Endothelial cell (in vitro differentiated cells): ENCODE measurements at places on chromosomes 1 and 21.

GRCh38 chr1:209896346-209896745 lies 41.7 kb upstream of the SYT14 start:
- DNase-seq: no peak

DNA sequence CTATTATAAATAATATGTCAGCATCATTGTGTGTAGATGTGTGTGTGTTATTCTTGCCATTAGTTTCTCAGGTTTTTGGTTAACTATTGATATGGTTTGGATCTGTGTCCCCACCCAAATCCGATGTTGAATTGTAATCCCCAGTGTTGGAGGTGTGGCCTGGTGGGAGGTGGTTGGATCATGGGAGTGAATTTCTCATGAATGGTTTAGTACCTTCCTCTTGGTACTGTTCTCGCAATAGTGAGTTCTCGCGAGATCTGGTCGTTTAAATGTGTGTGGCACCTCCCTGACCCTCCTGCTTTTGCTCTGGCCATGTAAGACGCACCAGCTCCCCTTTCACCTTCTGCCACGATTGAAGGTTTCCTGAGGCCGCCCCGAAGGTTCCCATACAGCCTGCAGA lies 9.6 kb upstream of the POFUT2 start:
- DNase-seq: no peak

DNA sequence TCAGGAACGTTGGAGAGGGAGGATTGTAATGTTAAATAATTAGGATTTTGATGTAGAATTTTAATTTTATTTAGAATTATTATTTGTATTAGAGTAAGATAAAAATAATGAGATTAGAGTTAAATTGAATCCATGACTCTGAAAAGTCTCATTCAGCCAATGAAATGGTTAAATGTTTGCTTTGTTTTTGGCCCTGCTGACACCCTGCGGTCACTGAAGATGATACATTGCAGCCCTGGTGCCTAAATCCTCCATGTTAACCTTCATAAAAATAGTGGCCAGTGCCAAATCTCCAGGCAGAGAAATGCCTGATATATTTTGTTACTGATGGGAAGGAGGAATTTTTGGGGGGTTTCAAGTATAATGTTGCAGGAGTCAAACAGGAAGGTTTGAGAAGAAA lies 27.3 kb upstream of the RLF start:
- DNase-seq: no peak

DNA sequence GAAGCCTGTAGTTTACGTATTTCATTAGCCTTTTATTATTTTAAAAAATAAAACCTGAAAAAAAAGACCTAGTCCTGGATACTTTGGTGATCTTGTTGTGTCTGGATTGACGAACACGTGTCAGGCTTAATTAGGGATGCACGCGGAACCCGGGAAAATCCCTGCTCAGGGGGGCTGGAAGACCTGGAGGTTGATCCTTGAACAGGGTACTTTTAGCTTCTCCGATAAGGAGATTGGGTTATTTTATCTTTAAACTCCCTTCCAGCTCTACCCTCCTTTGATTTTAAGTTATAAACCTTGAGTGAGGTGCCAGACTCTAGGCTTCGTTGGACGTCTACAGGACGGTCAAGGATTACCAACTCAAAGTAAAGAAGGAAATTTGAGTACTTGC lies 552 bp upstream of the ZNF691 start:
- DNase-seq: no peak

DNA sequence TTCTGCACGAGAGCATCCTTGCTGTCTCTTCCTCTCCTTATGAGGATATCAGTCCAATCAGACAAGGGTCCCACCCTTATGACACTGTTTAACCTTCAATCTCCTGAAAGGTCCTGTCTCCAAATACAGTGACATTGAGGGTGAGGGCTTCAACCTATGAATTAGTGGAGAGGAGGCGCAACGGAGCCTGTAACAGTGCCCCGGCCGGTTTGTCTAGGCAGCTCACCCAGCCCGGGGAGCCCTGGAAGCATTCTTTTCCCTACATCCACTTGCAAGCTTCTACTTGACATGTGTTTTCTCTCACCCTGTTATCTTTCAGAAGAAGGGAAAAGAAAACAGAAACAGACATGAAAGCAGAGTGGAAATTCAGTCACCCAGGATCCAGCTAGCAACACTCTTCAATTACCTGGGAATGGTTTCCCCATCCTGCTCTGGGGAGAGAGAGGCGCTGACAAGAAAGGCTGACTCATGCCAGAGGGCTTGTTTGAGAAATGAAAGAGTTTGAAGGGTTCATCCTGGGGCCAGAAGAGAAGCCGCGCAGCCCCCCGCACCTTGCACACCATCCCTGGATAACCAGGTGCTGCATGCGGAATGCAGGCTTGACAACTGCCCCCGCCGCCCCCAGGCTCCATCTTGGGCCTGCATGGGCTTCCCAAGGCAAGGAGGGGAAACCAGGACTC lies 394.9 kb downstream of the NPHP4 start:
- no peak for DNase-seq

DNA sequence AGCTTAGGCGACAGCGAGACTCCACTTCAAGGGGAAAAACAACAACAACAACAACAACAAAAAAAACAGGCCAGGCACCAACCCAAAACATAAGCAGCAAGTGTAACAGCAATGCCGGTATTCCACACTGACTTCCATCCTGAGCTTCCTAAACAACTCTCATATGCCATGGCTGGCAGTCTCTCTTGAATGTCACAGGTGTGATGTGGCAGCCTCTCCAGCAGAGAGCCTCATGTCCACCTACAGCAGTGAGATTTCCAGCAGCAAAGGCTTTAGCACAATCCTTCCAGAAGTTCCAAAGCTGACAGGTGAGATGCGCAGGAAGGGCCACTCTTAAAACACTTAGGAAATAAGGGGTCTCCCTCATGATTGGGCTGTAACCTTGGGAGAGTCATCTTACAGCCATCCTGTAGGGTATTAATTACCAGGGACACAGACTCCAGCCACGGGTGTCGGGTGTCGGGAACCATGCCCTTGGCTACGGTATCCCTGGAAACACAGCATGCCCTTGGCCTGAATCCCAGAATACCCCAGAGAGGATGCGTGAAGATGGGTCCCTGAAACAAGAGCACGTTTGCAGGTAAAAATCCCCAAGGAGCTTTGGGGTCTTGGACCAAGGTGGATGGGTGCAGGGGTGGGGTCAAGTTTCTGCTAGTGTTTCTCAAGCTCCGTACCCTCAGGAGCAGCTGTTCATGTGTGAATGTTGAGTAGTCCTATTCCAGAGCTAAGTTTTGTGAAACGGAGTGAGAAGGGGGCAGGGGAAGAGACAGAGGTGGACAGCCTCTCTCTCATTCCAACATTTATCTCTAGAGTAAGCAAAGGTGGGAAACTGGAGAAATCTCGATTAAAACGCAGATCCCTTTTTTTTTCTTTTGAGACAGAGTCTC lies 31.4 kb downstream of the CLSTN1 start:
- no peak for DNase-seq

- no peak for DNase-seq
These were observed 68.2 kb downstream of the SIM2 start for GRCh38 chr21:36767096-36767495.

- no peak for DNase-seq
These were observed 12.3 kb downstream of the ATP2B4 start for GRCh38 chr1:203638950-203639349.

DNA sequence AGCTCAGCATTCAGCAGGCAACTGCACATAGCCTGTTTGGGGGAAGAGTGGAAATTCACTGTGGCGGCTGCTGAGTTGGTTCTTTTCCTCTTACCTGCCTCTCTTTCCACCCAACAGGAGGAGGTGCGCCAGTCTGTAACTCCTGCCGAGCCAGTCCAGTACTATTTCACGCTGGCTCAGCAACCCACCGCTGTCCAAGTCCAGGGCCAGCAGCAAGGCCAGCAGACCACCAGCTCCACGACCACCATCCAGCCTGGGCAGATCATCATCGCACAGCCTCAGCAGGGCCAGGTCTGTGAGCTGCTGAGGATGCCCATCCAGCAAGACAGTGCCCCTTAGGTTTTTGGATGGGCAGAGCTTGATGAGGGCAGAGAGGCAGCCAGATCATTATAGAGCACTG lies 25.6 kb upstream of the KCNQ4 start:
- no peak for DNase-seq

- DNase-seq: no peak
These were observed 34.5 kb upstream of the SYNC start for GRCh38 chr1:32736812-32737791.

- DNase-seq: no peak
These were observed 6.7 kb upstream of the NADK start for GRCh38 chr1:1784933-1785332.

DNA sequence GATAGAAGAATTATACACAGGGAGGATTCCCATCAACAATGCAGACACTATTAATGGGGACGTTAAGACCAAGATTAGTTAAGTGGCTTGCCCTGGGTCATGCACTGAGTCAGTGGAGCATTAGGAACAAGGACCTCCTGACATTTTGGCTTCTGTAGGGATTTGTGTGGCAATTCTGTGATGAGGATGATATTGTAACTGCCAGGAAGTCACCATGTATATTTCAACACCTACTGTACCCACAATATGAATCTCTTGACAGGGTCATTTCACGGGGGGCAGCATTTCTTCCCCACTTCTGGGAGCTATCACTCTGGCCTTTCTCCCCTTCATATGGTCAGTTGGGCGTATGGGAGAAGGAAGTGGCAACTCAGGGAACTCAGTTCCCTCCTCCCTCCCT lies 134.9 kb downstream of the RUNX1 start:
- no peak for DNase-seq

DNA sequence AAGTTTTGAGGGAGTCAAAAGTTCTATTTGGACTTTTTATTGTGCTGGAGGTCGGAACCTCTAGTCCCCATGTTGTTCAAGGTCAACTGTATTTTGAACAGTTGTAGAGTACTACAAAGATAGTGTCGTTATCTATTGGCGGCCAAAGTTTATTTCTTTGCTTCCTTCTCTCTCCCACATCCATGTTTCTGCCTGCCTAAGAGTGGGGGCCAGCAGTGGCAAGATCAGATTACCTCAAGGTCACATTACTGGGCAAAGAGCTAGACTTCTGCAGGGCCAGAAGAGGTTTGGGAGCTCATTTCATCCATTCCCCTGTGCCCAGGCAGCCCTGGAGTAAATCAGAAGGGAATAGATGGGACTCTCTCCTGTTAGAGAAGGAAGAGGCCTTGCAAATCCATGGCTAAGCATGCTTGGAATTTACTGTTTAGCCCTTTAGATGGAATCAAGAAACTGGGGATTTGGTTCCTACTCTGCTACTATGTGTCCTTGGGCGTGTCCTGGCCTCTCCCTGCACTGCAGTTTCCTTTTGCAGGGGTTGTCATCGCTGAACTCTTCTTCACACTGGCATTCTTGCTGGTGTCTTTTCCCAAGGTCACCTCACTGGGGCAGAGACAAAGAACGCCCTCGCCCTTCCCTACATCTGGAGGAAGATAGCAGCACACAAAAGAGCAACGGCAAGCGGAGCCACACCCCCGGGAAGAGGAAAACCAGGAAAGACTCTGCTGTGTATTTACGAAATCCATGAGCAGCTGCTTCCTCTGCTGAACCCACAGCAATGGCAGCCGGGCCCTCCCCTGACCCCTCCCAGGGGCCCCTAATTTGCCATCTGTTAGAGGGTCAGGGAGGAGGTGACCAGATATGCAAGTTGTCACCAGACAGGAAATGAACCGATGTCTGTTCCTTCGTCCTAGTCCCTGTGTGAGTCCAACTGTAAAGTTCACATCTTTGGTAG lies 73.3 kb downstream of the PLPP3 start:
- peak; percentile 33 for DNase-seq

GRCh38 chr21:46347791-46348381 lies 23.9 kb downstream of the PCNT start:
- DNase-seq: no peak

DNA sequence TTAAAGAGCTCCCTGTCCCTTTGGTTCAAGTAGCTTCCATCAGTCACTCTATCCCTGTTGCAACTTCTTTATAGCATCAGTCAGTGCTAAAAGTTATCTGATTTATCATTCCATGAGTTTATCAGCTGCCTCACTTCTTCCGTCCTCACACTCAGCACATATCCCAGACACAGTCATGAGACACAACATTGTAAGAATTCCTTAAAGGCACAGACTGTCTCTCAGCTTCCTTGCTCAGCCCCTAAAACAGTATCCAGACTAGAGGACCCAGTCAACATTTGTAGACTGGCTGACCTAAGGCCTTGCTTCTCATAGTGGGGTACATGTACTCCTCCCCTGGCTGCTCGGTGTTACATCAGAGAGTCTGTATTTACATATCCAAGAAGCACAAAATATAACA lies 164.9 kb upstream of the ADGRL2 start:
- no peak for DNase-seq

DNA sequence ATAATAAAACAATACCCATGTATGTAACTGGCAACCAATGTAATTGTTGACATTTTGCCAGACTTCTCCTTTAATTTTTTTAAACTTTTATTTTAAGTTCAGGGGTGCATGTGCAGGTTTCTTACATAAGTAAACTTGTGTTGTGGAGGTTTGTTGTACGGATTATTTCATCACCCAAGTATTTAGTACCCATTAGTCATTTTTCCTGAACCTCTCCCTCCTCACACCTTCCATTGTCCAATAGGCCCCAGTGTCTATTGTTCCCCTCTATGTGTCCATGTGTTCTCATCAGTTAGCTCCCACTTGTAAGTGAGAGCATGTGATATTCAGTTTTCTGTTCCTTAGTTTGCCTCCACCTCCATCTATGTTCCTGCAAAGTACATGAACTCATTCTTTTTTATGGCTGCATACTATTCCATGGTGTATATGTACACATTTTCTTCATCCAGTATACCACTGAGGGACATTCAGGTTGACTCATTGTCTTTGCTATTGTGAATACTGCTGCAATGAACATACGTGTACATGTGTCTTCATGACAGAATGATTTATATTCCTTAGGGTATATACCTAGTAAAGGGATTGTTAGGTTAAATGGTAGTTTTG lies 6.7 kb downstream of the DEPDC1 start:
- DNase-seq: no peak

DNA sequence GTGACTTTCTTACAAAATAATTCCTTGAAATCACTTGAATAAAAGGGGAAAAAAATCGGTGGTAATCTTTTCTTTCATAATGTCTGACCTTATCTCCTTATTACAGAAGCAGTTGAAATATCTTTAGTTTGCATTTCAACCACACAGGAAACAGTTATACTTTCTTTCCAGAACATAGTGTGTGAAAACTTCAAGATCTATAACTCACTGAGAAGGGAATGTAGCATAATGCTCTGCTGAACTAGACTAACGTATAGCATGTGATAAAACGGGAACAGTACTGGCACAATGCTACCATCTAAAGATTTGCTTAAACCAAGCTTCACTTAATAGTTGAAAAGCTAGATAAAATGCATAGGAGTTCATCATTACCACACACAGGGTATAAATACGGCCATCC lies 45.0 kb downstream of the VAV3 start:
- no peak for DNase-seq

DNA sequence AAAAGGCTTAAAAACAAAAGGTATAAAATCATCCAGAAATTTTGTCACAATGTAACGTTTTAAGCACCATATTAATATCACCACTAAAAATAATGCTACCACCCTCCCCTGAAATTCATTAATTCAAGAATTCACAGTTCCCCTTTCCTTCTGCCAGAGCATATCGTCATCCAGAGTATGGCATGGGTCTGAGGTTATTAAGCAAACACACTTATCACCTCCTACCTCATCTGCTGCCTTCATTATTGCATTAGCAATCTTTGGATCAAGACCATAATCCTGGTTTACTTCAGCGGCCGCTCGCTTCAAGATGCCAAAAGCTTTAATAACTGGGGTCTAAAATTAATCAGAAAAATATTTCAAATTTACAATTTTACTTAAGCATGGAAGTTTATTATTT lies 6.2 kb downstream of the FH start:
- no peak for DNase-seq

GRCh38 chr21:15421947-15422346 lies 307.8 kb upstream of the USP25 start:
- no peak for DNase-seq
